ENCODE measurements at places on chromosomes 4 and X. TPM values are rescaled to one million over a fixed set of nuclear protein-coding genes. Genes with fewer than 3 reads are reported as not detected.
A peak's percentile ranks its signal among the peaks of the same experiment; 100 is the strongest.

DNA sequence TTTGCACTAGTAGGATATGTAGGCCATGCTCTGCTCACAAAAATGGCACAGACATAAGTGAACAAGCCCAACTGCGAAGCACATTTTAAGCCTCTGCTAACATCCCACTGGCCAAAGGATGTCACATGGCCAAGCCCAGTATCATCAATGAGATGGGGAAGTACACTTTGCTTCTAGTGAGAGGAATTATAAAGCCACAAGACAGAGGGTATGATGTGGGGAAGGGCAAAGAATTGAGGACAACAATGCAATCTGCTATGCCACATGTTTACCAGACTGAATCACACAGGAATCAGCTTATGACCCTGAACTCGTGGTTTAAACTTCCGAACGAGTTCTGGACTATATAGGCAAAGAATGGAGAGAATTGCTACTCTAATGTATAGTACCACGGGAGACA lies 39.1 kb downstream of the SUPT20HL1 start:
- no peak for DNase-seq

- DNase-seq = no peak
These were observed 98.2 kb upstream of the HHIP start for GRCh38 chr4:144547678-144548298.

DNA sequence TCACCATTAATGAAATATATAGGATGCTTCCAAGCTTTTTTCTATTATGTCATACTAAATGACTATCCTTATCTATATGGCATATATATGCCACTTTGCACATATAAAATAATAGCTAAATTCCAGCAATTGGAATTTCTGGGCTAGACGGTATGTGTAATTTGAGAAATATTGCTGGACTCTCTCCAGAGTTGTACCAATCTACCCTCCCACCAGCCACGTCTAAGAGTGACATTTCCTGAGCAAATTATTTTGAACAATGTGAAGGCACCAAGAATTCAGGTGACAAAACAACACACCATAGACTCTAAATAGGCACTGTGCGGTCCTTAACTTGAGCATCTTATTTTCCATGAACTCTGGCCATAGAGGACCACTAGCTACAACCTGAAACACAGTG lies 62.3 kb downstream of the RFC1 start:
- no peak for DNase-seq

GRCh38 chrX:150880808-150881165 lies 17.7 kb downstream of the CD99L2 start:
- DNase-seq = no peak

DNA sequence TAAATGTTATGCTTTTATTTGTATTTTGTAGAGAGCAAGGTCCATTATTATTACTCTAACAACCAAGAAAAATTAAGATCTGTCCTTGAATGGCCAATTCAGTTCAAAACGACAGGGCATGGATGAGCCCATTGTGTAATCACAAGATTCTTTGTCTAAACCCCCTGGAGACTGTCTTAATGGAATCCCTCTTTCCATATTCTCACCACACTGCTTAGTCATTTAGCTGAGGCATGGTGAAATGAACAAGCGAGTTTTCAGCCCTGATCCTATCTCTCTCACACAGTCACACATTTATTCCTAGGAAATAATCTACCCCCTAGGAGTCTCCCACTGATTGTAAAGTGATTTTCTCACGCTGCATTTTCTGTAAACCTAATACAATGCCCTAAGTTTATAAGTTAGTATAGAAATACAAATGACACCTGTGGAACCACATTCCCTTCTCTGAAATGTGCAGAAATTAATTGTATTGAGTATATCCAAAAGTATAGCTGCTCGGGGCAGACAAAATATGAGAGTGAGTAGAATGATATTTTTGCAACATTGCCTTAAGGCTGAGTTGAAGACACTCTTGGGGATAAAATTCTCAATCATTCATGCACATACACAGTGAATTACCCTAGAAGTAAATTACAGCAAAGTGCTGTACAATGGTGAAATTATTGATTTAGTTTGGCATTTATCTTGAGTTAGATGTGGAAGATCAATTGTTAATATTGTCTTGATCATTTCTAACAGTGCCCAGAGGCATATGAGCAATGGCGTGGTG lies 119.7 kb upstream of the PCDH7 start:
- no peak for DNase-seq

DNA sequence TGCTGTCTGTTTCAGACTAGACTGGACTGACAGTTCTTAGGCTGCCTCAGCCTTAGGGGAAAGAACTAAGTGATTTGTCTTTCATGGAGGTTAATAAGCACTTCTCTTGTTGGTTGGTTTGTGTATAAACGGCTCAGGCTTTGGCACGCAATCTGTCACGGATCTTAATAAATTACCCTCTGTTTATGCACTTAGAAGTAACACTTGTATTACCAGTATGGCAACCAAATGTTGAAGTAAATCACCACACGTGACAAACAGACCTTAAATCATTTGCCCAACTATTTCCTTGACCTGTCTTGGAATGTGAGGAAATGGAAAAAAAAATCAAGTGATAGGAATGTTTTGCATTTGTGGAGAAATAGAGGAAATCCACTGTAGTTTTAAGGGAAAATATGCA lies 69.9 kb downstream of the TEX13A start:
- DNase-seq = no peak

GRCh38 chr4:176593943-176594342 lies 198.8 kb downstream of the VEGFC start:
- DNase-seq = no peak

- no peak for DNase-seq
These were observed 496.5 kb downstream of the RPA4 start for GRCh38 chrX:97380200-97380599.

GRCh38 chr4:56910172-56910967 lies 2.7 kb downstream of the REST start:
- DNase-seq = no peak

- peak; percentile 42 for DNase-seq
These were observed 5.1 kb downstream of the FBXL5 start for GRCh38 chr4:15649914-15650545.

DNA sequence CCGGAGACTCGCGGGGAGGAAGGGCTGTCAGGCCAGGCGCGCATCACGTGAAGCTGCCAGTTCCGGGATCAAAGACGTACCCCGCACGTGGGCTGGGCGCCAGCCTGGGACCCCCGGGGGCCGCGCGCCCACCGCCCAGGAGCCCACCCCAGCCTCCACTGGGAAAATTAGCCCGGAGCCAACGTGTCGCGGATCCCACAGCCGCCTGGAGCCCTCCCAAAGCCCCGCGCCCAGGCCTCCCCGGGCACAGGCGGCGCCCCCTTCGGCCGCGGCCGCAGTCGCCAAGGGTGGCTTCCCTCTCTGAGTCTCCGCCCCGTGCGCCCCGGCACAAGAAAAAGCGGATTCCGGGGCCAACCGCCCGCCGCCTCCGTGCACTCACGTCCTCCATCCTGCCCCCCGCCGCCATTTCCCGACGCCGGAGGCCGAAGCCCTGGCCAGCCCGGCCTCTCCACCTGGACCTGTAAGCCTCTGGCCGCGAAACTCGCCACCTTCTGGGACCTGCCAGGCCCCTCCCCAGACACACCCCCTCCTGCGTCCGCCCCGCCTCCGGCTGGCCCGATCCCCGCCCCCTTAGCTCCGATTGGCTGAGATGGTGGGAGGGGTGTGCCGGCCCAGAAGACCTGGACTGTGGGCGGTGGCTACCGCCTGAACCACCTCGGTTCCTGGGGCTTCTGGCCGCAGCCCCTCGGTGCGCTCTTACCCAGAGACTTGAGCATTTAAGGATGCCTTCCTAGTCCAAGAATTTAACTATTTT lies at the start of gene TMEM192:
TMEM192 (minus strand) TSS at position 493 of the 754 bp plus-strand sequence; CDS start at position 406, 87 bp downstream.
- no peak for DNase-seq

Gene MGAT4D
- not detected for total RNA-seq

Gene RHOXF2
- not detected for total RNA-seq

Gene SHROOM2
- 0.72 TPM for total RNA-seq

Gene RAB33A
- 2.2 TPM for total RNA-seq

Gene GNRHR
- not detected for total RNA-seq

Gene PTTG2
- total RNA-seq = not detected

Gene TMEM271
- not detected for total RNA-seq

Gene PARM1
- total RNA-seq = 0.21 TPM

Gene SGMS2
- 15.6 TPM for total RNA-seq

Measured in Panc1 (cell line).